WTC11 (cell line): ENCODE measurements at places on chromosomes 4 and X.
A peak's percentile ranks its signal among the peaks of the same experiment; 100 is the strongest.

DNA sequence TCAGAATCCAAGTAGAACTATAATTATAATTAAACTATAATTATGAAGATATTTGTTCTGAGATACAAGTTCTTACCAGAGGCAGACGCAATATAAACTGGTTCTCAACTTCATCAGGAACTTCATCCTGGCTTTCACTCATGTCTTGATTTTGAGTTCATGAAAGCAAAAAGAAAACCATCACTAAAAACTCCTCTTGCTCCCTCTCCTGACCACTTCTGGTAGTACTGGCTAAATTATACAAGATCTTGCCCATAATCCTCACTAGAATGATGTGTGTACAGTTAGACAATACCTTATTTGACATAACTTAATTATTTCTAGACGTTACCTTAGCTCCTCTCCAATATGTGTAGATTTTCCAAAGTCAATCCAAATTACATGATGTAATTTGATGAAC lies 3.7 kb downstream of the TAF7L start:
- no peak for DNase-seq

DNA sequence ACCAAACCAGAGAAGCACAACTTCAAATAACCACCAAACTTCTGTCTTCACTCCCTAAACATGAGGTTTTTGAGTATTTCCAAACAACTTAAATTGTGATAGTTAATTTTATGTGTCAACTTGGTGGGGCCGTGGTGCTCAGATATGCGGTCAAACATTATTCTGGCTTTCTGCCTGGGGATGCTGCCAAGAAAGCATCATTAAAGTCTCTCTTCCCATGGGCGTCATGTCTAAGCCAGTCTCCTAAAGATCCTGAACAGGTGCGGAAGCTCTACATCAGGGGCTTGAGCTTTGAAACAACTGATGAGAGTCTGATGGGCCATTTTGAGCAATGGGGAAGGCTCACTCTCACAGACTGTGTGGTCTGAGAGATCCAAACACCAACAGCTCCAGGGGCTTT lies 24.1 kb upstream of the SOD3 start:
- no peak for DNase-seq

DNA sequence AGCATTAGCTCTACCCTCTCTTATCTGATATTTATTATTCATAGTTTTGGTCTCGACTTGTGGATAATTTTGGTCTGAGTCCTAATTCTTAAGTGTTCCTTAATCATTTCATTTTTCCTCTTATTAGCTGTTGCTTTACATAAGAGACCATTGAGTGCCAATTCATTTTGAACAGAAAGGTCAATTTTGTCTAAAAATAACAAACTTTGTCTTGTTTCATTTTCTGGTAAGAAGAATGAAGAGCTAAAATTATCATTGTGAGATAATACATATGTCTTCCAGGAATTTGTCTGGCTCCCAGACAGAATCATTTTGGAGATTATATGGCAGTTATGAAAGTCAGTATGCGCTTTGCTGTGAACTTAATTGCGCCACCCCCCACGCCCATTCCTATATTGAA lies 1471.8 kb downstream of the PCDH7 start:
- DNase-seq: no peak

DNA sequence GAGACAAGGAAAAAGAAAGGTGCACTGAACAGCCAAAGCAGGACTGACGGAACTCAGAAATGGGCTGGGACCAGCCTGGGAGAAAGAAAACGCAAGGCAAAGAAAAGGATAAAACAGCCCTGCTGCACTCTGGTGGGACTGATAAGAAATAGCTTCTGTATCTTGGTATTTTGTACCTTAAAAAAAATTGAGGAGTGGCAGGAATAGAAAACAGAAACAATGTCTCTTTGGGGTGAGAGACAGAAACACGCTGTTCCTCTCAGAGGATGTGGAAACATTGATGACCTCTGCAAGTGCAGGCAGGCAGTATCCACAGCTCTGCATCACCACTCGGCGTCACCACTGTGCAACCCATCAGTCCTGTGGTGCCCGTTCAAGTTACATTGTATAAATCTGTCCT lies 152.5 kb upstream of the SPRY1 start:
- no peak for DNase-seq

DNA sequence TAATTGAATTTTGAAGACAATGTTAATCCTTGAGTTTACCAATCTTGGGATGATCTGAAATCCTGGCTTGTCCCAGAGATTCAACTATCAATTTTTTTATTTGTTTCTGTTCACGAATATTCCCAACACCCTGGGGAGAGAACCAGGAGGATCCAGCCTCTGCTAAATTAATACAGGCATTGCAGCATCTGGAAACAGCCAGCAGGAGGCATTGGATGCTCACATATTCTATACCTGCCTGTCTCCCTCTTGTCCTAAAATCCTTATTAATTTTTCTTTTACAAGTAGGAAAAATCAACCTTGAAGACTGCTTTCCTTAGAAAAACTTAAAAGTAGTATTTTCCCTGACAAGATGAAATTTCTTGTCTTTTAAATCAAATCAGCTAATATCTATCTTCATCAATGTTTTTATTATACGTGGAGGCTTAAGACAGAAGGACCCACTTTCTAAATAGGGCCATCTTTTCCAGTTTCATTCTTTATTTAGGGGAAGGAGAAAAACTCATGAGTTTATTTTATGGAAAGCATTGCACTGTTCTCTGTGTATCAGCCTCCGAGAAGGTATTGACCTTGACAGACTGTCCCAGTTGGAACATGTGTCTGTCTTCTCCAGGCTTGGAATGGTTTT lies 102.4 kb downstream of the CLNK start:
- DNase-seq: no peak

GRCh38 chrX:9434051-9434550 lies 30.8 kb upstream of the TBL1X start:
- DNase-seq: no peak

- DNase-seq: no peak
Observed at GRCh38 chr4:139783741-139784484, 118.3 kb downstream of the MGST2 start.

DNA sequence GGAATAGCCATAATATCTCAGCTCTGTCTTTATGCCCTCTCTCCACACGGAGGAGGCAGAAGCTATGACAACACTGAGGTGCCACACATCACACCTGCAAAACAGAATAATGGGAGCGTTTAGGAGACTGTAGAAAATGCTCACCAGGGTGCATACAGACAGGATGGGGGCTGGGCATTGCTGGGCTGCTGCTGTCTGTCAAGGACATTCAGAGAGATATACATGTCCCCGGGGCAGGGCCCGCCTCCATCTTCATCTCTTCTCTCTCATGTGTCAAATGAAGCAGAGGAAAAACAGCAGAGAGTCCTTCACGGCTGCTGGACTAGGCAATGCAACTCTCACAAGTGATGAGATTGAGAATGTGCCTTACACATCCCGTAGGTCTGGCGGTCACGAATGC lies 65.3 kb upstream of the DHRSX start:
- DNase-seq: no peak

GRCh38 chr4:102959496-102959895 lies 60.0 kb downstream of the SLC9B1 start:
- DNase-seq: no peak

DNA sequence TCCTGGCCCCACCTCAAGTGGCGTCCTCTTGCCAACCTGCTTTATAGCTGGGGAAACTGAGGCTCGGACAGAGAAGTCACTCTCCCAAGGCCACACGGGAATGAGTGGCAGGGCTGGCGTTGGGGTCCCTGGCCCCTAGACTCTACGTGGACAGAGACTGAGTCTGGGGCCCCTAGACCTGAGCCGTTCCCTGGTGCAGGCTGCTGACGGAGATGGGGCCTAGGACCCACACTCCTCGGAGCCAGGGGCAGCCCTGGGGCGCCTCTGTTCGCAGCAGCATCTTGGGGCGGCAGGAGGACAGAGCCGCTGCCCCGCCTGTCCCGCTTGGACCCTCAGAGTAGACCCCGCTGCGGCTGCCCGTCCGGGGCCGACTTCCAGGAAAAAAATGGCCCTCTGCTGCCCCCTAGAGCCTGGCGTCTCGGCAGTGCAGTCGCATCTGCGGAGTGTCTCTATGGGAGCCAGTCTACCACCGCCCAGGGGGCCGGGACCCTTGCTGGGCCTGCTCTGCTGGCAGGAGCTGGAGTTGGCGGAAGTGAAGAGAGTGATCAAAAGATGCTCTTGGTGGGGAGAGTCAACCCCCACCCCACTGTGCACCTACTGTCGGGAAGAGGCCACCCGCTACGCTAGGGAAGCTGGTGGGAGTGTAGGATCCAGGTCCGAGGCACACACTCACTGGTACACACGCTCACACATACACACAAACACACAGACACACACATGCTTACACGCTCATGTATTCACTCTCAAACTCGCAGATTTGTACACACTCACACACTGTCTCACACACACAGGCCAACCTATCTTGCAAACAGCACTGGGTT lies 220.1 kb downstream of the AFAP1 start:
- peak; percentile 90 for DNase-seq

GRCh38 chr4:71303850-71304249 lies 35.0 kb upstream of the SLC4A4 start:
- DNase-seq: no peak

GRCh38 chr4:40662962-40663604 lies 33.4 kb upstream of the RBM47 start:
- no peak for DNase-seq

DNA sequence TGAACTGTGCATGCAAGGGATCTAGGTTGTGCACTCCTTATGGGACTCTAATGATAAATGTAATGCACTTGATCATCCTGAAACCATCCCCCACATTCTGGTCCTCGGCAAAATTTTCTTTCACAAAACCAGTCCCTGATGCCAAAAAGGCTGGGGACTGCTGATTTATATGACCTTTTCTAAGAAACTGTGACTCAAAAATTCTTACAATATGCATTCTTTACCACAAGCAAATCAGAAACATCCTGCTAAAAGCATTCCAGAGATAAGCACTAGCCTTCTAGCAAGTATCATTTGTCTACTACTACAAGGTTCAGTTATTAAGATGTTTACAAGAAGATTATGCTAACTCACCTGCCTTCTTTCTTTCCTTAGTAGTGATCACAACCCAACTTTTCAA lies 166.5 kb upstream of the PCDH7 start:
- no peak for DNase-seq

- no peak for DNase-seq
Observed at GRCh38 chr4:3372933-3373465, 68.8 kb upstream of the HGFAC start.

DNA sequence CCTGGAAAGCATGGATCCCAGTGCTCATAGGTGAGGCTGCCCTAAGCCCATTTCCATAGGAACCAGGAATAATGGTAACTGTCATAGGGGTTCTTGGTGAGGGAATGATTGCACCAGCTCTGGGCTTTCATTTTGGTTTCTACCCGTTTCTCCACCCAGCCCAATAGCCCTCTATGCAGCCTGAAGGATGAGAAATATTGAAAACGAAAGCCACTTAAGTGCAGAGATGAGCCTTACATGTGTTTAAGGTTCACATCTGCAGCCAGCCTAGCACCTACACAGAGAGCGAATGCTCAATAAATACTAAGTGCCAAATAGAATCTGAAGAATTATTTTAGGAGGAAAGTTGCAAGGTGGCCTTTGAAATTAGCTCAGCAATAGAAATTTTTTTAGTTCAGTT lies 60.4 kb downstream of the MCF2 start:
- DNase-seq: no peak

DNA sequence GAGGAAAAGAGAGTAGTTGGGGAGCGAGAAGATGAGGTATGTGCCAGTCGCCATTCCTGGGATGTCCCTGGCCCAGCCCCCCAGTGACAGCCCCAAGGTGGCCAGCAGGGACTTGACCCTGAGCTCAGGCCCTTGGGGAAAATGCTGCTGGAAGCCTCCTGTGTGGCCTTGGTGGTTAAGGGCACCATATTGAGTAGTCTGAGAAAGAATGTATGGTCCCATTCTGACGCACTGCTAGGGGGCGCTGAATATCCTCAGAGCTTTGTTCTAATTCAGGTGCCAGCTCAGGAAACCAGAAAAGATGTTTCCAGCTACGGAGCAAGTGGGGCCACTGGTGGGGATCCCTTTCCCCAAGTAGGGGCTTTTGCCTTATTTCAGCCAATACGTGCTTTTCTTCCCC lies 14.0 kb upstream of the UBA6 start:
- no peak for DNase-seq

DNA sequence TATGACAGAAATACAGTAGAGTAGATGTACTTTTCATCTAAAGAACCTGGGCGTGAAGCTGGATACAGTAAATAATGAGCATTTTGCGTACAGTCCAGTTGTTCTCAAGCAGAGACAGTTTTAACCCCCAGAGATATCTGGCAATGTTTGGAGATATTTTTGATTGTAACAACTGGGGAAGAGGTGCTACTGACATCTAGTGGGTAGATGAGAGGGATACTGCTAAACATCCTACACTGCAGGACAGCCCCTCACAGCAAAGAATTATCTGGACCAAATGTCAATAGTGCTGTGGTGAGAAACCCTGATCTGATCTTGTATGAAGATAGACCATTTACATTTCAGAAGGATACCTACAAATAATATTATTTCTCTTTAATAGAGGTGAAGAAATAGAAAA lies 200.2 kb upstream of the FAM47A start:
- DNase-seq: no peak

GRCh38 chrX:9279234-9279544 lies 185.7 kb upstream of the TBL1X start:
- DNase-seq: no peak

DNA sequence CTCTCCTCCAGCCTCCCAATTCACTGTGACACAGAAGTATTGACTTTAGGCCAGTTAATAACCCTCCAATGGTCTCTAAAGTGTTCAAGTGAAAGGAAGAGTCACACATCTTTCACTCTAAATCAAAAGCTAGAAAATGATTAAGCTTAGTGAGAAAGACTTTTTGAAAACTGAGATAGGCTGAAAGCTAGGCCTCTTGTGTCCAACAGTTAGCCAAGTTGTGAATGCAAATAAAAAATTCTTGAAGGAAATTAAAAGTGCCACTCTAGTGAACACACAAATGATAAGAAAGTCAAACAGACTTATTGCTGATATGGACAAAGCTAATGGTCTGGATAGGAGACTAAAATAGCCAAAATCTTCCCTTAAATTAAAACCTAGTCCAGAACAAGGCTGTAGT lies 687.2 kb downstream of the TRIML1 start:
- DNase-seq: no peak

DNA sequence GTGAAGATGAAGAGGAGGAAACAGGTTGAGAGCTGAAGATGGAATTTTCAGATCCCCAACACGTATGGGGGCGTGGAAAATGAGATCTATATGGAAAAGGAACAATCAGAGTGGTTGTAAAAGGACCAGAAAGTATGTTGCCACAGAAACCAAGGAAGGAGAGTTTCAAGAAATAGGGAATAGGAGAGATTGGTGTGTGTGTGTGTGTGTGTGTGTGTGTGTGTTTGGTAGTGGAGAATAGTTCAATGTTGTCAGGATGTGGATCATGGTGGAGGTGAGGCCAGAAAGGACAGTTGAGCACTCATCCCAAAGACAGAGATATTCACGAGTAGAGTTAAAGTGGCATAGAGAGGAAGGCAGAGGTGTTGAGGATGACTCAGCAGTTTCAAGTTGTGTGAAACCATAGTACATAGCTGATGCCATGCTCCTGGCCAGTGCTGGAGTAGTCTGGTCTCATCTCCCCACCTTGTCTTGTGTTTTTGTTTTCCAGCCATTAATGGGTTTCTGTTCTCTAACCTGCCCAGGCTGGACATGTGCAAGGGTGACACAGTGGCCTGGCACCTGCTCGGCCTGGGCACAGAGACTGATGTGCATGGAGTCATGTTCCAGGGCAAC lies 36.1 kb downstream of the HEPH start:
- DNase-seq: no peak
